ENCODE measurements at places on chromosomes 6 and 20.

GRCh38 chr6:139337830-139338229 lies 36.6 kb downstream of the CITED2 start:
- no peak for DNase-seq

GRCh38 chr6:152575621-152576150 lies 61.5 kb downstream of the SYNE1 start:
- DNase-seq: no peak

DNA sequence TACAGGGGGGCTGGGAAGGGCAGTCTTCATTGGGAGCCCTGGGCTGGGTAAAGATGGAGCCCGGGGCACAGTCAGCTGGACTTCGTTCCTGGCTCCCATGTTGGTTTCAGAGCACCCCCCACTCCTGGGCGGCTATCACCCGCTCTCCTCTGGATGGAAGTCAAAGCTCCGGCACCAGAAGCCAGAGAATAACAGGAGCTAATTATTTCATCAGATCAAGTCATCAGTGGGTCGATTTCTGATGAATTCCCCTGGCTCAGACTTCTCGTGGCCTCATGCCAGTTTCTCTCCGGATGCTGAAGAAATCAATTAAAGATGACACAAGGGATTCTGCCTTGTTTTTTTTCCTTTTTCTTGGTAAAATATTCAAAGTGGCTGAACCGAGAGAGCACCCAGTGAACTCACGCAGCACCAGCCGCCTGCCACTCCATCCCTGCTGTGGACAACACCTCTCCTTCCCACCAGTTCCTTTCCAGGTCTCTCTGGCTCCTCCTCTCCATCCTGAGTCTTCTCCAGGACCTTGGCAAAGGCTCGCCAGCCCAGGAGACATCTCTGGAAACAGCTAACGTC lies 22.5 kb downstream of the SULF2 start:
- no peak for DNase-seq

- DNase-seq: no peak
These were observed 14.0 kb downstream of the ETV7 start for GRCh38 chr6:36373368-36374019.

- no peak for DNase-seq
These were observed 27.4 kb downstream of the DDO start for GRCh38 chr6:110387986-110388385.

DNA sequence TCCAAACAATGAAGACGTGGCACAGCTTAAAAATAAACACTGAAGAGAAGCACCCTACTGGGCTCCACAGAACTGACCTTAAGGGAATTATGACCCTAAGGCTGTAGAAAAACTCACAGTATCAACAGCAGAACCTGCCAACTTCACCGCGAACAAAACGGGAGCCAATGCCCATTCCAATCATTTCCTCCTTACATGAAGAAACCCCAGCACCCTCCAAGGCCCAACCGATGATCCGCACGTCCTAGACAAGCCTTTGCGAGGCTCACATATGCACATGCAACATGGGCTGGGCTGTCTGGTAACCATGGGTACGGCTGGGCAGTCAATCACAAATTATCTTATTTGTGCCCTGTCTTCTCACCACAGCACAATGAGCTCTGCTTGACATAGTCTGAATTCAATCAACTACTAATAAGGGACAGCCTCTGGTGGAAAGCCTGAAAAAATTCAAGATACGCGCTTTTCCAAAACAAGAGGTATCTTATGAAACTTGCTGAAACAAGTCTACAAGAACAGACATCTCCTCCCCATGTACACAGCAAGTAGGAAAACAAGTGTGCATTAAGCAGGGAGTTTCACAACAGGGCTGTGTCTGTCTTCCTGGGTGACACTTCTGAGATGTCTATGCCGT lies 1.7 kb downstream of the DIDO1 start:
- no peak for DNase-seq

DNA sequence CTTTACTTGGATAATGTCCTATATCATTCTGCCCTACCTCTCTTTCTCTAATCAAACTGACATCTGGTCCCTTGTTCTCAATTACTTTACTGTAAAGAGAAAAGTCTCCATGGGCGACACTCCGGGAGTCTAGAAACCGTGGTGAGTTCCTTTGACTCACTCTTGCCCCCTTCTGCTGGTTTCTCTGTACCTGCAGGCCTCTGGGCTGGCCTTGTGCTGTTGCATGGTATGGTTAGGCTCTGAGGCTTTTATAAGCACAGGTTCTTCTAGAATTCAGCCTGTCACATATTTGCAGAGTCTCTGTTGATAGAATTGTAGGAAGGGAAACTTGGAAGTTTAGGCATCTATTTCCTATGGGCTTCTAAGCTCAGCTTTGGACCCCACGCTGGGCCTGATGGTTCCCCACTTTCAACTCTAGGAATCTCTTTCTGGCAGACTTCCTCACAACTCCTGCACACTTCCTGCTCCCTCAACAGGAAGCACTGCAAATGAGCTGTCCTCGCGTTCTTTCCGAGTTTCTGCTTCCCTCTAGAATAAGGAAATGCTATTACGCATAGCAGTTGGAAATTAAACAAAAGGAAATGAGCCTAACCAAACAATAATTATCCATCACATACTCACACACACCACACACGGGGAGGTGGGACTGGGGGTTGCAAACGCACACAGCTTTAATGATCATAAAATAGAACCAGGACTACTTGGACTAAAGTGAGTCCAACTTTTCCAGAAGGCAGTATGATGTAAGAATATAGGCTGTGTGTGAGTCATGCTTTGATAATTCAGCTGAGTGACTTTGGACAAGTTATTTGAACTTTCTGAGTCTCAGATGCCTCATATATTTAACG lies 683.3 kb downstream of the QKI start:
- DNase-seq: no peak

DNA sequence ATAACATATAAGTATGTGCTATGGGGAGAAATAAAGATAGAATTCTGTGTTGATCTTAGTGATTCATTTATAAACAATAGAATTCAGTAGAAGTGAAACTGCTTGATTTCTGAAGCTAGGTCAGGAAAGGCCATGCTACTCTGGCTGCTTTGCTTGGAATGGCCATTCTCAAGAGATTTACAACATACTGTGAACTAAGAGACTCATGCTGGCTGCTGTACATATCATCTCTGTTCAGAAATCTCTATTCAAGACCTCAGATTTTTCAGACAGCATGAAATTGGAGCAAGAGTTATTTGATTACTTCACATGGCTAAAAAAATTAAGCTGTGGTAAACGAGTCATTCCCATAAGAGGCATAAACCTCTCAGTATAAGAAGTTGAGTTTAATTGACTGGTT lies 662.6 kb downstream of the BCKDHB start:
- no peak for DNase-seq

DNA sequence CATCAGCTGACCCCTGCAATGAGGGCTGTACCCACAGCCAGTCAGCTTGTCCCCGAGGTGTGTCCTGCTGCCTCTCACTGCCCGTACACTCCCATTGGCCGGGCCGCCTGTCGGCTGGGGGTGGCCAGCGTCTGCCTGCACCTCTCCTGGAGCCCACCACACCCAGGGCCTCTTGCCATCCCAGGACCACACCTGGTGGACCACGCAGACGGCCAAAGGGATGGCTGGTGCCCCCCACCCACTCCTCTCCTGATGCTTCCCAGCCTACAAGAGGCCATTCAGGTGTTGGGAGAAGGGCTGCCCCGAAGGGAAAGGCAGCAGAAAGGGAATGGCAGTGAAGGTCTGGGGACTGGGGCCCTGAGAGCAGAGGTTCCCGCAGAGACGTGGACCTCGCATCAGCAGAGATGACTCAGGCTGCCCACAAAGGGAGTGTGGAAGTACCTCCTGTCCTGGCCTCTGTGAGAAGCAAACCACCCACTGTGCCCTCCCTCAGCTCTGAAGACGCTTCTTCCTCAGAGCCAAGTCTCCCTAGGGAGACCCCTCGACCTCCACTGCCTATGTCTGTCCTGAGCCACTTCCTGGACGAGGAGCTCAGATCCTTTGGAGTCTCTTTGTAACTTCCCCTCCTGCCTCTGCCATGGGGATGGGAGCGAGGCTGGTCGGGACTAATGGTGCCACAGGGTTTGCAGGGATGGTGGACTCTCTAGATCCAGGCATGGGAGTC lies 60.9 kb downstream of the PYGB start:
- DNase-seq: no peak

DNA sequence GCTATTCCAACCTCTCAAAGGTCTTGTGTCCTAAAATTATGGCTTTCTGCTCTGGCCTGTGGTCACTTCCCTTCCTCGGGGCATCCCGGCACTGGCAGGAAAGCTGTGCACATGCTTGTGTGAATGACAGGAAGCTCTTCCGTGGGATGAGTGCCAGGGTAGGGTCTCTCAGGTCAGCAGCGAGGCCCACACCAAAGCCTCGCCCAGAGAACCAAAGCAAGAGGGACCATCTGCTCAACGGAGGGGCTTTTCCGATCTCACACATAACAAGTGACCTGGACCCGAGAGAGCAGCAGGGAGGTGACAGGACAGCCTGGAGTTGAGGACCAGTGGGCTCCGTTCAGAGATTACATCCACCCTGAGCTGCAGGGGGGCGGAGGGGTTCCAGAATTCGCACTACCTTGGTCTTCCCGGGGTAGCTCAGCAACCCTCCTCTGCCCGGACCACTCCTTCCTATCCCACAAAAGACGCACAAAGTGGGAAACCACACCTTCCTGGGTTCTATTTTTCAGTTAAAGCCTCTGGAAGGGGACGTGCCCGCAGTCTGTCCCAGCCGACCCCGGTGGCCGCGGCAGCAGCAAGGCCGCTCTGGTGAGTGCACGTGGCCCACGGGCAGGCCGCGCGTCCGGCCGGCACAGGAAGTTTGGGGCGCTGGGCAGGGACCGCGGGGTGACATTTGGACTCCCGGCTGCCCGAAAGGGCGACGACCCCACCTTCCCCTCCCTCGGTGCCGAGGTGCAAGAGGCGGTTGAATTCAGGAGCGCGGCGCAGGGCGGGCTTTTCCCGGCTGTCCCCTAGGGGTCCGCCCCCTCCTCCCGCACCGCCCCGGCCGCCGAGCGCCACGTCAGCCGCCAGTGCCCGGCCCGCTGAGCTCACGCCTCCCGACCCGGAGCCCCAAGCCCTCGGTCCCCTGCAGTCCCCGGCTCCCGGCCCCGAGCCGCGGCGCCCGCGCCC lies 988 bp downstream of the TXNDC5 start:
- DNase-seq: no peak

All from activated gamma-delta T cell treated with anti-CD3 and anti-CD28 coated beads, Interleukin-2, amount 50 U/mL, for 16 hours (primary cell).